A549 treated with dexamethasone at 1 μM for 4 hours (cell line): ENCODE measurements at places on chromosomes 11 and 22. TPM values are rescaled to one million over a fixed set of nuclear protein-coding genes. Genes with fewer than 3 reads are reported as not detected.

Gene RAB39A
- total RNA-seq: 0.21 to 0.69 TPM (median 0.52 TPM) in 5 replicates

Gene OR56B4
- total RNA-seq: not detected in 5 replicates

Gene SYVN1
- total RNA-seq: 24.1 to 42.1 TPM (median 41.2 TPM) in 5 replicates

Gene PTH
- total RNA-seq: not detected in 5 replicates

Gene C11orf86
- 37.3 to 63.3 TPM (median 53.3 TPM) in 5 replicates for total RNA-seq

Gene HORMAD2
- not detected in 5 replicates for total RNA-seq

Gene CCDC87
- 0.39 to 0.75 TPM (median 0.55 TPM) in 5 replicates for total RNA-seq

Gene P2RY2
- total RNA-seq: 7.7 to 14.2 TPM (median 11.5 TPM) in 5 replicates

Gene MYRF
- 12.7 to 21.6 TPM (median 18.9 TPM) in 5 replicates for total RNA-seq

Gene PKNOX2
- 0.05 TPM in 1 of 5 replicates, not detected in the others for total RNA-seq
